GM12891 (cell line): ENCODE measurements at places on chromosomes 1 and 21.

DNA sequence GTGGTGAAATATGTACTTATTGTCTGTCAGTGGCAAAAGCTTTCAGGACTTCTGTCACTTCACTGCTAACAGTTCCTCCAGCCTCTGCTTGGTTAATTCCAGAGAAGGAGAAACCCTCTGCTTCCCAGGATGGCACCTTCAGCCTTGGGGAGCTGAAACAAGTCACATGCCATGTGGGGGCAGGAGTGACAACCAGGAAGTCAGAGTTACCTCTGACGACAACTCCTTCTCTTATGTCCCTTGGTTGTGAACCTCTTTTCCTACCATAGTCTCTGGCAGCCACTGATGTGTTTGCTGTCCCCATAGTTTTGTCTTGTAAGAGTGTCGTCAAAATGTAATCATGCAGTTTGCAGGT lies 53.6 kb downstream of the FCRL5 start:
- DNase-seq: no peak

- peak; percentile 23 for DNase-seq
Measured at GRCh38 chr1:71049951-71050598, 2.5 kb upstream of the PTGER3 start.

- peak; percentile 30 for DNase-seq
Measured at GRCh38 chr1:48697066-48697707, 79.5 kb downstream of the BEND5 start.

- no peak for DNase-seq
Measured at GRCh38 chr21:28927130-28927529, 65.5 kb downstream of the LTN1 start.

DNA sequence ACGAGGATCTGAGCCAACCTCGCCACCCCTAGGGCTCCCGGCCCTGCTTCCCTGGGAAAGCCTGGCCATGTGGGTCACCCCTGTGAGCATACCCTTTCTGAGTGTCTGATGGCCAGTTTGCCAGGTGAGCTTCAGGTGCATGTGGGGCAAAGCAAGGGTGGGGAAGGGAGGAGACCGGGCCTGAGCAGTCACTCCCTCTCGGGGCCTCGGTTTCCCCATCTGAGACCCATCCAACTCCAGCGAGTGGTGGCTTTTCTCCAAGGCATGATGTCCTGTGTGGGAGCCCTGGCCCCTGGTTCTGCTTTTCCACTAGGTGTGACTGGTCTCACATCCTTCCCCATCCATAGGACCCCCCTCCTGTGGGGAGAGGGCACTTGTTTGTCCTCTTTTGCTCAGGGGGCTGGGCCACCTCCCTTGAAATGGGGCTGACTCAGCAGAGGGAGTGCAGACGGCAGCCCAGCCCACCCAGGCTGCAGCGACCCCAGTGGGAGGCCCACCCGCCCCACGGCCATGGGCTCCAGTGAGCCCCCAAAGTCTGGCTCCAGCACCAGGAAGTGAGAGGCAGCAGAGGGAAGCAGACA lies 1.7 kb upstream of the WNT9A start:
- no peak for DNase-seq

DNA sequence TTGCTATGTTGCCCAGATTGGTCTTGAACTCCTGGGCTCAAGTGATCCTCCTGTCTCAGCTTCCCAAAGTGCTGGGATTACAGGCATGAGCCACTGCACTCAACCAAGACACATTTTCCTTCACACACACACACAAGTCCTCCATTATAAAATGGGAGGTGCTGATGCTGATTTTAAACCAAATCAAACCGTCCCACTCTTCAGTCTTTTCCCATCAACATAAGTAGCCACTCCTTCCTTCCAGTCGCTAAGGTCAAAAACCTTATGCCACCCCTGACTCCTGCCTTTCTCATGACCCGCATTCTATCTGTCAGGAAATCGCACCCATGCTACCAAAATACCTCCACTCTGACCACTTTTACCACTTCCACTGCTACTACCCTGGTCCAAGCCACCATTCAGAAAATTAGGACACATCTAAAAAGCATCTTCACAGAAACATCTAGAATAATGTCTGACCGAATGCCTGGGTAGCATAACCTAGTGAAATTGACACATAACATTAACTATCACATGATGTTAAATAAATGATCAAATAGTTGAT lies 28.0 kb upstream of the IFNGR2 start:
- DNase-seq: no peak

GRCh38 chr21:35075546-35075945 lies 26.4 kb upstream of the RUNX1 start:
- DNase-seq: no peak

DNA sequence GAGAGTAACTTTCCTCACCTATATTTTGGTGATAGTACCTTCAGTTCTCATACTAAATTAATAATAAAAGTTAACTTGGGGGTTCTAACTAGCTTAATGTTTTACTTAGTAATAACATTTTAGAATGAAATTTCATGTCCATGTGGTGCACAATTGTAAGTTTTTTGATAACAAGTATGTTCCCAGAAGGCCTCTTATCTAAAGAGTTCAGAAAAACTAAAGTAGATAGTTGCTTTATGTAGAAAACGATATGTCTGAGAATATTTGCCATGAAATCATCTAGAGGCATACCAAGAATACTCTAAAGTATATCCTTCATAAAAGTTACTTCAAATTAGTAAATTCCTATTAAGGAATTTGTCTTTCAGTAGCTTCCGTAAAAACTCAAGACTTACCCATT lies 10.2 kb upstream of the ADCY10 start:
- DNase-seq: no peak
